ENCODE measurements at places on chromosomes 6 and 20.
A peak's percentile ranks its signal among the peaks of the same experiment; 100 is the strongest.

DNA sequence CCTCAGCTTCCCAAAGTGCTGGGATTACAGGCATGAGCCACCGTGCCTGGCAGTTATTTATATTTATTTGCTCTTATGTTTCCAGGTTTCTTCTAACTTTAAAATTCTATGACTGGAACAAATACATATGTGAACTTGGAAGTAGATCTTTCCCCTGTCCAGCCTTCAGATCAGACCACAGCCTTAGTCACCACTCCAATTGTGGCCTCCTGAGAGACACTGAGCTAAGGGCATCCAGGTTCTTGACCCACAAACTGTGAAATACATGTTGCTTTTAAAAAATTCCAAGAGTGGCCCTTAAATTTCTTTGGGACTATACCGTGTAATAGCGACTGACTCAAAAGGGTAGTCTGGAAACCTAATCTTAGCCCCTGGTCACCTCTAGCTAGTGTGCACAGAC is 1.5 kb upstream of the ADGRG6 start:
- DNase-seq, result no peak

DNA sequence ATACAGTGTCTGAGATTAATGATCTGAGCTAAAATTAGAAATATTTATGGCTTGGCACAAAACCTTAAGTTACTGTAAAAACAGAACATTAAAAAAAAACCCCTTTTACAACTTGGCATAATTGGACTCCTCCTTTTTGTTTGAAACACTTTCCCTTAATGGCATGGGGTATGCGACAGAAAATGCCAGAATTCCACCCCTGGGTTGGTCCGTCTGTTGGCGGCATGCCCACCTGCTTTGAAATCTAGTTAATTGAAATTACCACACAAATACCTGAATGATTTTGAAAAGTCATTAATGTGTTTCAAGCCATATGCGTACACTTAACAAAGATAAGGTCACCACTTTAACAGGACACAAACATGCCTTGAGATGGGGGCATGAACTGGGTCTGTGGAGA is 175.1 kb upstream of the FOXQ1 start:
- no peak for DNase-seq

GRCh38 chr20:46013829-46014516 is 5.3 kb downstream of the MMP9 start:
- no peak for DNase-seq

DNA sequence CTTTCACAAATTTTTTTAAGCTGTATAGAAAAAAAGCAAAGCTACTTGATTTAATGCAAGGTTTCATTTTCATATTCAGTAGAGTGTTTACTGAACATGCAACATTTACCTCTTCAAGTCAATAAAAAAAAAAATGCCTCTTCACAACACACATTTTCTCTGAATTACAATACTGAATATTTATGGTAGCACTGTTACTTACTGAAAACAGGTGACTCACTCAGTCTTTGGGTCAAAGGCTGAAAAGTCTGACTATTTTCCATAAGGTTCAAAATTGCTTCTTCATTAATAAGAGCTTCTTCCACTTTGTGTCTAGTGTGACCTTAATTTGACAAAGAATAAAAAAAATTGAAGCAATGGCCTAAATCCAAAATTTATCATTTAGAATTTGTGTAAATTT is 101.9 kb downstream of the REV3L start:
- no peak for DNase-seq

DNA sequence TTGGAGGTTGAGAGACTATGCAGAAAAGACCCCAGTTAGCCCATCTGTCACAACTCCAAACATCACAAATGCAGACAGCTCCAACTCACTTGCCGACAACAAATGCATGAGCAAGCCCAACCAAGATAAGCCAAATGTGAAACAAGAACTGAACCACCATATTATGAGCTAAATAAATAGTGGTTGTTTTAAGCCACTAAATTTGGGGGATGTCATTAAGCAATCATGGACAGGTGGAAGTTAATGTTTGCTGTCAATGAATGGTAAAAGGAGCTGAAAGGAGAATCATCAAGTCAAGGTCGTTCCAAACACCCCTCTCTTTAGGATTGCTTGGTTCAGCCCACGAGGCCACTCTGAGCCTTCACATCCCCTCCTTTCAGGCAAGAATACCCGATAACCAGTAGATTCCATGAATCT is 71.2 kb upstream of the PLCB4 start:
- peak; percentile 40 for DNase-seq

Data from DMS 273 treated with DMSO at 0.1 percent for 48 hours (cell line).